WTC11 (cell line): ENCODE measurements at places on chromosomes 4 and X.
A peak's percentile ranks its signal among the peaks of the same experiment; 100 is the strongest.

- no peak for DNase-seq
- peaks cover 8% of the 10 kb centered on the region for H3K36me3 ChIP-seq
- peaks cover 11% of the 10 kb centered on the region for H3K4me1 ChIP-seq
- no peak overlapping the region for H3K27ac ChIP-seq
- H3K4me3 ChIP-seq = no peak overlapping the region
Measured at GRCh38 chrX:8890794-8891193, 89.6 kb upstream of the FAM9A start.

GRCh38 chr4:14335872-14336271, 666.4 kb upstream of the CPEB2 start:
- no peaks in the 10 kb centered on the region for H3K27me3 ChIP-seq
- peaks cover 18% of the 10 kb centered on the region for H3K4me1 ChIP-seq
- no peak overlapping the region for H3K4me3 ChIP-seq
- no peak overlapping the region for H3K27ac ChIP-seq
- no peaks in the 10 kb centered on the region for H3K36me3 ChIP-seq
- DNase-seq = no peak

- no peaks in the 10 kb centered on the region for H3K36me3 ChIP-seq
- no peaks in the 10 kb centered on the region for H3K27me3 ChIP-seq
- 0 out of 2 replicates have a peak, but pooled peaks cover 7% of the 10 kb centered on the region for H3K4me1 ChIP-seq
- no peak overlapping the region for H3K27ac ChIP-seq
Measured at GRCh38 chr4:138367942-138368341, 125.8 kb upstream of the SLC7A11 start.

GRCh38 chrX:118350221-118350620, 4.3 kb downstream of the WDR44 start:
- H3K4me3 ChIP-seq = peak overlapping the region; percentile 38
- no peaks in the 10 kb centered on the region for H3K27me3 ChIP-seq
- DNase-seq = no peak
- no peaks in the 10 kb centered on the region for H3K36me3 ChIP-seq
- H3K27ac ChIP-seq = no peak overlapping the region; the same call in 1 of the 2 replicates

- H3K4me1 ChIP-seq = peaks cover 38% of the 10 kb centered on the region
- H3K27me3 ChIP-seq = no peaks in the 10 kb centered on the region
- H3K4me3 ChIP-seq = peak overlapping the region; percentile 34
- H3K27ac ChIP-seq = peak overlapping the region; percentile 57
- DNase-seq = peak; percentile 20
- H3K36me3 ChIP-seq = no peaks in the 10 kb centered on the region
Measured at GRCh38 chr4:69057620-69058409, 38.5 kb upstream of the UGT2B7 start.

DNA sequence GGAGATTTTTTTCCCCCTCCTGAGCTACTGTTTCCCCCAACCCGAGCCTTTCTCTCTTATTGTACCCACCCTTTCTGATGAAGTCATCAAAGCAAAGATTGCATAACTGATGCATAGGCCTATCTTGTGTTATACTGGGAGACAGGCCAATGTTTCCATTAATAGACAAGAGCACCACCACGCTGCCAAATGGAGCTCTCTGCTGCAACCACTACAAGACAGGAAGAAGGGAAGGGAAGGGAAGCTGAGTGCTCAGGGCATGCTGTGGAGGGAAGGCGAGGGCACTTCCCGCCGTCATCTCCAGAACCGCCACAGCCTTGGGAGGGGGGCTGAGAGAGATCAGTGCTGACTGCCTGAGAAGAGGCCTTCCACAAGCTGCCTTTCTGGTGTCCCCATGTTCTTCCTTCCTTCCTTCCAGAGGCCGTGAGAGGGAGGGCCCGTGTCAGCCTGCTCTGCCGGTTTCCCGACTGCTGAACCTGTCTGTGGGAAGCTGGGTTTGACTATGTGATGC, 75.0 kb downstream of the MGST2 start:
- H3K27me3 ChIP-seq = peaks cover 21% of the 10 kb centered on the region
- no peak overlapping the region for H3K27ac ChIP-seq
- DNase-seq = no peak
- H3K4me1 ChIP-seq = peaks cover 28% of the 10 kb centered on the region
- no peak overlapping the region for H3K4me3 ChIP-seq

- peak overlapping the region; percentile 30; the same call in 1 of the 2 replicates for H3K4me3 ChIP-seq
- no peaks in the 10 kb centered on the region for H3K36me3 ChIP-seq
- H3K27me3 ChIP-seq = peaks cover 21% of the 10 kb centered on the region
- H3K4me1 ChIP-seq = peaks cover 14% of the 10 kb centered on the region
- no peak overlapping the region for H3K27ac ChIP-seq
- DNase-seq = no peak
Measured at GRCh38 chr4:102503301-102503746, 2.2 kb downstream of the NFKB1 start.

GRCh38 chrX:100085846-100086245, 324.2 kb downstream of the PCDH19 start:
- no peak overlapping the region for H3K4me3 ChIP-seq
- H3K27ac ChIP-seq = no peak overlapping the region
- DNase-seq = no peak
- H3K4me1 ChIP-seq = peaks cover 11% of the 10 kb centered on the region
- no peaks in the 10 kb centered on the region for H3K36me3 ChIP-seq
- H3K27me3 ChIP-seq = no peaks in the 10 kb centered on the region

DNA sequence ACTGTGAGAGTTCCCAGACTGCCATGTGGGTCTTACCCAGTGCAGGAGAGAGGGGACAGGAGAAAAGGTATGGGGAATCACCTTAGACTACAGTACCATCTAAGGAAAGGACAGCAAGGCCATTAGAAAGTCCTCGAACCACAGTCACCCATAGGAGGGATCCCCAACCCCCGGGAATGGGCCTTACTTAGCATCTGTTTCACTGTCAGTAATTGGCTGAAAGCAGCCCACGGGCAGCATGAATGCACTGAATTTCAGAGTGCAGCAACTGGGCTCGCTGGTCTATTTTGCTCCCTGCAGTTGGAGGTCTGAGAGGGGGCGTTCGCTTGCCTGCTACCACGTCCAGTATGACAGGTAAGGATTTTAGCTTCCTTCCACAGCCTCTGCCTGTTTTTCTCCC, 50.4 kb upstream of the KLHL8 start:
- peak; percentile 13 for DNase-seq
- H3K27me3 ChIP-seq = no peaks in the 10 kb centered on the region; the same call in 1 of the 2 replicates
- no peak overlapping the region for H3K27ac ChIP-seq
